ENCODE measurements at places on chromosomes 13 and 19.

- DNase-seq = no peak
Observed at GRCh38 chr19:41720103-41720502, 11.7 kb downstream of the CEACAM5 start.

DNA sequence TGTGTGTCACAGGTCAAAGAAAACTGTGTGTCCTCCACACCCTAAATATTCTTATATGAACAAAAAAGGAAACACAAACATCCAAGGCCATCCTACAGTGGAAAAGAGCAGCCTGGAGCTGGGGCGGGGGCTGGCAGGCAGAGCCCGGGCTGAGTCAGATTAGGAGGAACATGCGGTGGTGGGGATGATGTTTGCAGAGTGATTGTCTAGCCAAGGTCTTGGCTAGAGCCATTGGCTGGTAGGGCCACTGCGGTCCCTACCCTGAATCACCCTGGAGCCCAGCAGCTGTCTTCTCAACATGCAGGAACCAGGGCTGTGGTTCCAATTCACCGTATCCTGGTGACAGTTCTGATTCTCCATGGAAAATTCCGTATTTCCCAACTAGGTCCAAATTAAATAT, 439.5 kb downstream of the FGF9 start:
- no peak for DNase-seq

- DNase-seq = no peak
Observed at GRCh38 chr19:9528757-9529336, 9.6 kb downstream of the ZNF426 start.

- no peak for DNase-seq
Observed at GRCh38 chr13:99657848-99658260, 156.6 kb downstream of the TM9SF2 start.

GRCh38 chr13:80821466-80821865, 480.5 kb upstream of the SPRY2 start:
- no peak for DNase-seq

DNA sequence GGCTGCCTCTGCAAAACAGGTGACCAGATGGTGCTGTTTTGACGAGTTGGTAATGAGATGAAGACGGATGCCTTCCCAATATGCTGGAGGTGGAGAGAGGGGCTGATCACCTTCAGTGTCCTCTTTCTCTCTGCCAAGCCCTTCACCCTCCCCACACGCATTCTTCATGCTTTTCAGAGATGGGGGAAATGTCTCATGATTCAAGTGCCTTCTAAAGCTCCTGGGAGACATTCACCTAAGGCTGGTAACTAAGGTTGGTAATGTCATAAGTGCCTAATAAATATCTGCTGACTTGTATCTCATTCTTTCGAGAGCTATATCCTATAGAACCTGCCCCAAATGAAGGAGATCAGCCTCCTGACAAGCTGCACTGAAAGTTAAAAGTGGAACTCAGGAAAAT, 86.2 kb upstream of the MBNL2 start:
- DNase-seq = no peak

- DNase-seq = no peak
Observed at GRCh38 chr19:50713556-50714236, 5.9 kb downstream of the SHANK1 start.

DNA sequence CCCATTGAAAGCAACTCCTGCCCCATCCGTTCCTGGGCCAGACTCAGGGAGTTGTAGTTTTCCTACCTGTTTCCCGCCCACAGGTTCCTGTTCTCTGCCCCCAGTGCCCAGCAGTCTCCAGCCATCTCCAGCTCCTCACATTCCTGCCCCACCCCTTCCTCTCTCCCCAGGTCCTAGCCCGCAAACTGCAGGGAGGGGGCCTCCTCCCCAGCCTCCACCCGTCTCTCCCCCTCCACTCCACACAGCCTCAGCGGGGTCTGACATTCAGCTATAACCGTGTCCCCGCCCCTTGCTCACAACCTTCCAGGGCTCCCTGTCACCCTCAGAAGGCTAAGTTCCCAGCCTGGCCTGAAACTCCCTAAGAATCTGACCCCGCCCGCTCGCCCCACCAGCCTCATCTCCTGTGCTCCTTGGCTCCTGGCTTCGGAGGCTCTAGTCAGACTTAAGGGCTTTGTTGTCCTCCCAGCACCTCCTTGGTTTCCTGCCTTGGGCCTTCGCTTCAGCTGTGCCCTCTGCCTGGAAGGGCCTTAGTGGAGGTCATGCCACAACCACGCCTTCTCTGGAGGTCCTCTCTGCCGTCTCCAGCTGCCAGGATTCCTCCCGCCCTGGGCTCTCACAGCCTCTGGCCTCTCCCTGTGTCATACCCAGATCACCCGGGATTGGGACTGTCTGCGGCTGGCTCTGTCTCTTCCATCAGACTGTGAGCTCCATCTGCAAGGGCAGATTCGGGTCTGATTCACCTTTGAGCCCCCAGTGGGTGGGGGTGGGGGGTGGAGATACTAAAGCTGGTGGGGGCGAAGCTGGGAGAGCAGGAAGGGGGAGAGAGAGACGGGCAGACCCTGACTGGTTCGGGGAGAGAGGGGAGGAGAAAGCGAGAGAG, 5.1 kb upstream of the SPACA6 start:
- DNase-seq = no peak

GRCh38 chr13:93226065-93226622, 463 bp upstream of the GPC6 start:
- DNase-seq = no peak

DNA sequence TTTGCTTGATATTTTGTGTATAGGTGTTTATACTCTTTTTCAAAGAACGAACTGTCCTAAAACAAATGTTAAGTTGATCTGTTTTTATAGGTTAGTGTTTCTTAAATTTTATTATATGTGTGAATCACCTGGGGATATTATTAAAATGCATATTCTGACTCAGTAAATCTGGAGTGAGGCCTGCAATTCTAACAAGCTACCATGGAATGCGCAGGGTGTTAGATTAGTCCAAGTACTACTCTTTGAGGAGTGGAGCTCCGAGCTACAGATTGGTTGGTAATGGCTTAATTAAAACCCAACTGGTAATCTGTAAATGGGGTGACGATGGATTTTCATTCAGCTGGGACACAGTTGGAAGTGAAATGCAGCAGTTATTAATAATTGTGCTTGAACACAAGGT, 214.1 kb upstream of the UFM1 start:
- DNase-seq = no peak

DNA sequence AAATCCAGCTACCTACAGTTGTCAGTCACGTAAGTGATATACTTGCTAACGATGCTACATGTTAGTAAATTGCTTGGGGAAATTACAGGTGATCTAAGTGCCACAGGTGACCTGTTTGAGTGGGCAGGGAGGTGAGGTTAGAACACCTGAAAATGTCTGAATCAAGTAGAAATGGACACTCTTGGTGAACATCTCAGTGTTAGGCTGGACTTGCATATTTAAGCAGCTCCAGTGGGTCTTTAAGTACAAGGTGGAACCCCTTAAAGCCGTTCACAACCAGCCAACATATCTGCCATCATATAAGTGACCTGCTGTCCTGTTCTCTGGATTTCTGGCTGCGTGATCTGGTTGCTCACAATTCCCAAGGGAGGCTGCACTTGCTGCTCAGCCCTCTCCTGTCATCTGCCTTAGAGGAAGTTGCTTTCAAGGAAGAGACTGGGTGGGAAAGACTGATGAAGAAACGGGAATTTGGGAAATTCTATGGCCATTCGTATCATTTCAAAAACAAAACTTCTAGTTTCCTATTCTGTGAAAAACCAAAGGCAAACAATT, 244.0 kb downstream of the DCLK1 start:
- DNase-seq = no peak

- no peak for DNase-seq
Observed at GRCh38 chr13:74747186-74747955, 613.2 kb upstream of the KLF12 start.

DNA sequence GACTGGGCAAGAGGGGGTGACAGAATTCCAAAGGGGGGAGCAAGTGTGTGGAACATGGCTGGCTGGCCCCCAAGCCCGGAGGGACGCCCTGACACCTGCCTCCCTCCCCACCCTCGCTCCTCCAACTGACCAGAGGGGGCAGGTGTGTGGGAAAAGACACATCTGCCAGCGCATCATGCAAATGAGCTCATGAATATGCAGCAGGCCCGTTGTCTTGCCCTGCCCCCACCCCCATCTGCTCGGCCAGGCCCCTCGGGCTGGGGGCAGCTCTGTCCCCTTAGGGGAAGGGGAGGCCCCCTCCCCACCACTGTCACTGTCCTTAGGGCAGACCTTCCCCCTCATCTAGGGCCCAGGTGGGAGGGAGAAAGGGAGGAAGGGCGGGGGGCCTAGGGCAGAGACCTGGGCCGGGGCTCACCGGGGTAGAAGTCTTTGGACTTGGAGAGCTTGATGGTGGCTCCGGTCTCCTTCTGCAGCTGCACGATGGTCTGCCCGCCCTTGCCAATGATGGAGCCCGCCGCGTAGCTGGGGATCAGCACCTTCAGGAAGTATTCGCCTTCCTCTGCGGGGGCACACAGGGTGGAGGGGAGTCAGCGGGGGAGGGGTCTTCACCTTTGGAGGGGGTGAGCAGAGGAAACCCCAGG, 12.9 kb downstream of the NOVA2 start:
- no peak for DNase-seq

DNA sequence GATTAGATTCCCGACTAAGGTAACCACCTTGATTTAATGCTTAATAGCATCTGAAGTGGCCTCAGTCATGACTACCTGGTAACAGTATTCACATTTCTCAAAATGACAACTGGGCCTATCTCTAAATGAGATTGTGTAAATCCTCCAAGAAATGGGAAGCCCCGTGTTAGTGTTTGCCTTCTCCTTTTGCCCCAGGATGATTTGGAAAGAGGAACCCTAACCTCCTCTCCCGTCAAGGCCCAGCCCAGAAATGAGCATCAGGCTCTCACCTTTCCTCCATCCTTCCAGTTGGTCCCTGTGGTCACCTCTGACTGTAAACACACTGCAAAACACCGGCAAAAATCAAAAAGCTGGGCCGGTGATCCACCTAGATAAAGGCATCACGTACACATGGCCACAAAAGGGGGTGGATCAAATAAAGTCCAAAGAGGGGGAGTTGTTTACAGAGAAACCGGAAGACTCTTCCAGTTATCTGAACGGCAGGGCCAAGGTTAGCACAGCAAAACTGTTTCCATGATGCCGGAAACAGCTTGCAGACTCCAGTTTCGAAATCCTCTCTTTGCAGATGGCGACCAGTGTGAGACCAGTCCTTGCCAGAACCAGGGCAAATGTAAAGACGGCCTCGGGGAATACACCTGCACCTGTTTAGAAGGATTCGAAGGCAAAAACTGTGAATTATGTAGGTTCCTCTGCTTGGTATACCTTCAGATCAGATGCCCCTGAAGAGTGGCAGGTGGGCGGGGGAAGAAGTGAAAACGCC, 16.4 kb downstream of the F10 start:
- no peak for DNase-seq

GRCh38 chr13:41127701-41128100, 4.9 kb downstream of the KBTBD6 start:
- no peak for DNase-seq

DNA sequence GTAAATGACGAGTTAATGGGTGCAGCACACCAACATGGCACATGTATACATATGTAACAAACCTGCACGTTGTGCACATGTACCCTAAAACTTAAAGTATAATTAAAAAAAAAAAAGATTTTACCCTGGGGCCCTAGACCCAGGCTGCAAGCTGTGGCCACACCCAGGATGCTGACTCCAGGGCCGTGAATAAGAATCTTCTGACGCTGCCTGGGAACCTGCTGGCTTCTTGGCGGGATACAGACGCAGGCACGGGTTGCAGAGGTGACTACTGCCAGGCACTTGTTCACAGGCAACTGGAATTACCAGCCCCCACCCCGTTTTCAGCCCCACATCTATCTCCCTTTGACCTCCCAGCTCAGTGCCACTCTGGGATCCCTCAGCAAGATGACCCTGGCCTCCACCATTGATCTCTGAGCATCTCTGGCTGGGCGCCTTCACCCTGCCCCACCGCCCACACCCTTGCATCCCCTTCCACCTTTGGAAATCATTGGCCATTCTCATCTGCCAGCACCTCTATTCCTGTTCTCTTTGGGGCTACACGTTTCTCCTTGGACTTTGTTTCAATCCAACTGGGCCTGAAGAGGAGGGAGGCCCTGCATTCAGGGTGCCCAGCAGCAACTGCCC, 21.1 kb upstream of the CFAP97D2 start:
- no peak for DNase-seq
